ENCODE measurements at places on chromosomes 6 and 20.

GRCh38 chr6:30555816-30556065 is 548 bp downstream of the GNL1 start:
- peak; percentile 87 for DNase-seq

DNA sequence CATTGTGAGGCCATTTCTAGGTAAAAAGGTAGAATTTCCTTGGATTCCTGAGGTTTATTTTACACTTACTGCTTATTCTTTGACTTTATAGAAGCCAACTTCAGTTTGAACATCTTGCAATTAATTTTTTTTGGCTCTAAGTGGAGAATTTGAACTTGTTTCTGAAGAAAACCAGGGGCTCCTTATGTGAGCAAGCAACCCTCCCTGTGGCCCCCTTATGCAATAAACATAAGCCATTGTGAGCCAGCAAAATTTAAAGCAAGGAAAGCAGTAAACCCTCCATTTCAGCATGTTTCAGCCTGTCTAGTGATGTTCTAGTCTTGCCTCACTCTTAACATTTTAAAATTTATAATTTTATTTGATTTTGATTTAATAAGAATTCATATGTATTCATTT is 5.6 kb downstream of the HLA-F start:
- no peak for DNase-seq

DNA sequence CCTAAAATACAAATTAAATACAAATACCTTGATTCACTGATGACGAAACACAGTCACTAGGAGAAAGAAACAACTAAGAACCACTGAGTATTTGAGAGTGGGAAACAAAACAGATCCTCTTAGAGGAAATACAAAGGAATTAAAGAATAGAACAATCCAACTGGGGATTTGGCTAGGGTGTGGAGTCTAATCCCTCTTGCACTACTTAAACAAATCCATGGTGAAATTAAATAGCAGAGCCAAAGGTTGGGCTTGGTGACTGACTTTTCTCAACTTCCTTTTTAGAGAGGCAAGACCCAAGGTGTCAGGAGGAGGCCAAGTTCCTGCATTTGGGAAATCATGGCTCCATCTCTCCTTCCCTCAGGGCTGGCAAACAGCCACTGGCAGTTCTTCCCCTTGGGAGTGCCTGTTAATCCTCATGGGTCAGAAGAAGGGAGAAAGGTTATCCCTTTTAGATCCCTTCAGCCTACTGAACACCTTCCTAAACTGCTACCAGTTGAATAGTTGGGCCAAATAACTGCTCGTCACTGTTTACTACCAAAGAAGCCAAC is 101.2 kb upstream of the TRAF3IP2 start:
- no peak for DNase-seq

DNA sequence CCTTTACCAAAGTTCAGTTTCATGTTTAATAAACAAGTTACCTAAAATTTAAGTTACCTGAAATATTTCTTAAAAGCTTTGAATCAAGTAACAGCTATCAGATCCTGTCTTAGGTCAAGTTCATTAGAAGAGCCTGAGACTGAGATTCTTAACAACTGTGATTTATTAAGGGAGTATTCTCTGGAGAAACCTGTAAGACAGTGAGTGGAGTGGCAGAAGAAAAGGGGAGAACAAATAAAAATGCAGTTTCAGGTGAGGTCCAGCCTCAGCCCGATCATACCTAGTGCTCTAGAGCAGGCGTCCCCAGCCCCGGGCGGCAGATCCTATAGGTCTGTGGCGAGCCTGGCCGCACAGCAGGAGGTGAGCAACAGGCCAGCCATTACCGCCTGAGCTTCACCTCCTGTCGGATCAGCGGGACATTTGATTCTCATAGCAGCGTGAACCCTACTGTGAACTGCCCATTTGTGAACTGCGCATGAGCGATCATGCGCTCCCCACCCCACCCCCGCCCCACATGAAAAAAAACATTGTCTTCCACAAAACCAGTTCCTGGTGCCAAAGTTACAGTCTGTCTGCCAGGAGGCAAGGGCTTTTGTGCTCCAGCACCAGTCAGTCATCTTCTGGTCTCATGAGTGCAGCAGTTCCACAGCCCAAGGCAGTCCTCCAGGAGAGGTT is 59.2 kb upstream of the ADGRB3 start:
- DNase-seq, result no peak

GRCh38 chr6:150987371-150987828 is 121.9 kb downstream of the MTHFD1L start:
- no peak for DNase-seq

- no peak for DNase-seq
Measured at GRCh38 chr6:24589334-24589733, 56.7 kb downstream of the KIAA0319 start.

- DNase-seq, result no peak
Measured at GRCh38 chr6:76771059-76771634, 692.1 kb downstream of the HTR1B start.

GRCh38 chr6:158222066-158222465 is 53.9 kb downstream of the GTF2H5 start:
- DNase-seq, result no peak

Data from right hindlimb (tissue), 1 donor.